GM23248 (cell line): ENCODE measurements at places on chromosomes 12 and 14.

DNA sequence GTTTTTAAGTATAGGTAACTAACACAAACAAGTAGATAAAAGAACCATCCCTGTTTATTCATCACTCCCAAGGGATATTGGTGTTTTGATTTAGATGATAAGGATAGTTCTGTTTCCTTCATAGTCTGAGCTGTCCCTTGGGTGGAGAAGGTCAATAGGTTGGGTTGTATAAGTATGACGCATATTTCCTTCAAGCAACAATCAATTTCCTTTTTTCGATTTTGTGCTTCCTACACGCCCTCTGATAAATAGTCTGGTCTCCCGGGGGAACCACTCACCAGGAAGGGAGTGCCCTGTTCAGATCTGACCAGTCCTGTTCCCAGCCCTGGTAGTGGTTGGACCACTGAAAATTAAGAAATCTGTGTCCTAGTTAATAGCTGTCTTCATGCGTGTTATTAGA lies 378.8 kb upstream of the FAR2 start:
- DNase-seq, result no peak

DNA sequence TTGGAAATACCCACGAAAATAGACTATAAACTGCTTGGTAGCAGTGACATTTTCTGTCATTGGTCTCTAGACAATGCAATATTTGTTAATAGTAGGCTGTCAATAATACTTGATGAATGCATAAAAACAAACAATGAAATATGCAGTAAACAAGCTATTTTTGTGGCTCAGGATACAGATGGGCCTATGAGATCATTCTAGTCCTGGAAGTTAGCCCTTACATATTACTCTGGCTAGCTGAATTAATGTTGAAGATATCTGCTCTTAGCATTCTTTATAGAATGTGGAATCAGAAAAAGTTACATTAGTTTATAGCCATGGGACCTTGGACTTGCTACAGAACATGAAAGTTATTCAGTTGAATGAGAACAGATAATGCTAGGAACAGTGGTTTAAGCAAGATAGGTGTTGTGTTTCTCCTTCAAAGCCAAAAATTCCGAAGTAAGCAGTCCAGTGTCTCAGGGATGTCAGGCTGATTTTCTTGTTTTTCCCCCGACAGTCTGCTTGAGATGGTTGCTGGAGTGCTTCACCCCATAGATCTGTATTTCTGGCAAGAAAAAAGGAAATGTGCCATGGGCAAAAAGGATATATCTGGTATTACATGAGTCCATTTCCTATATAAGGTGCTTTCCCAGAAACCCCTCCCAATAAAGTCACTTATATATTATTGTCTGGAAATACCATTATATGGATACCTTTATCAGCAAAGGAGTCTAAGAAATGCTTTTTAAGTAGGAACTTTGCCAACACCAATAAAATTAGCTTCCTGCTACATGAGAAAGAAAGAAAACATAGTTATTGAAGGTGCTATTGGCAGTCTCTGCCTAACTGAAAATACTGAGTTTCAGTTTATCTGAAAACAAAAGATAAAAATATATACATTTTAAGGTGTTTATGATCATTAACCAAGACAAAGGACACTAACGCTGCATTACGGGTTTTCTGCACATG lies 619.4 kb upstream of the ATP2B1 start:
- DNase-seq, result no peak

GRCh38 chr12:131418121-131418520 lies 292.8 kb upstream of the SFSWAP start:
- peak; percentile 3 for DNase-seq

DNA sequence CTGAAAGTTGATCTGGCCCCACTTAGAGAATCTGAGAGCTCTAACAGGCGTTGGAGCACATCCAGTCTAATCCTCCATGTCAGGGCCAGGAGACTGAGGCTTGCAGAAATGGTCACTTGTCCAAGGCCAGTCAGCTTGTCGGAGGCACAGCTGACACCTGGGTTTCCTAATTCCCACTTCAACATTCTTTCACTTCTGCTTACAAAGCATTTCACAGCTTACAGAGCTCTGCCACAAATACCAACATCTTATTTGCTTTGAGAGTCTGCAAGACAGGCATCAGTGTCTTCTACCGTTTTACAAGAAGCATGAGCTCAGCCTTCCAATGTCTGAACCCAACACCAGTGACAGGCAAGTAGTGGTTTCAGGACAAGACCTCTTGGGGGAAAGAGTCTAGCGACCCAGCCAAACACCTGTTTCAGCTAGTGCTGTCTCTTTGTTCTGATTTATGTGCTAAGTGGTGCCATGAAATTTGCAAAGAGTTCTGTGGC lies 31.8 kb downstream of the ISCA2 start:
- DNase-seq, result no peak

- no peak for DNase-seq
These were observed 103.3 kb downstream of the NCOR2 start for GRCh38 chr12:124464062-124464461.

DNA sequence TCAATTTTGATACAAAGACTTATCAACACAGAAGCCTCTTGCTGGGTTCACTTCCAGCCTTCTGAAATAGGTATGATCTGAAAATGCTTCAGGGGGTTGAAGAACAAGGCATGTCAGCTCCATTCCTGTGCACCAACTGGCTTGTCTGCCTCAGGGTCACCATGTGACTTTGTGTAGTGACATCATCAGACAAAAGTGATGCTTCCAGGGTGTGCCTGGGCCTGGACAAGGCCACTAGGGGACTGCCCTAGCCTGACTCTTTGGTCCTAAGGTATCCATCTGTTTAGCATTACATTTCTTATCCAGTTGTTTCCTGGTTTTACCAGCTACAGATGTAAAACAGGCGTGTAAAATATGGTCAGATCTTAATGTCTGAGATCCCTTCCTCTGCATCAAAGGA lies 155.6 kb downstream of the CAND1 start:
- DNase-seq, result no peak

DNA sequence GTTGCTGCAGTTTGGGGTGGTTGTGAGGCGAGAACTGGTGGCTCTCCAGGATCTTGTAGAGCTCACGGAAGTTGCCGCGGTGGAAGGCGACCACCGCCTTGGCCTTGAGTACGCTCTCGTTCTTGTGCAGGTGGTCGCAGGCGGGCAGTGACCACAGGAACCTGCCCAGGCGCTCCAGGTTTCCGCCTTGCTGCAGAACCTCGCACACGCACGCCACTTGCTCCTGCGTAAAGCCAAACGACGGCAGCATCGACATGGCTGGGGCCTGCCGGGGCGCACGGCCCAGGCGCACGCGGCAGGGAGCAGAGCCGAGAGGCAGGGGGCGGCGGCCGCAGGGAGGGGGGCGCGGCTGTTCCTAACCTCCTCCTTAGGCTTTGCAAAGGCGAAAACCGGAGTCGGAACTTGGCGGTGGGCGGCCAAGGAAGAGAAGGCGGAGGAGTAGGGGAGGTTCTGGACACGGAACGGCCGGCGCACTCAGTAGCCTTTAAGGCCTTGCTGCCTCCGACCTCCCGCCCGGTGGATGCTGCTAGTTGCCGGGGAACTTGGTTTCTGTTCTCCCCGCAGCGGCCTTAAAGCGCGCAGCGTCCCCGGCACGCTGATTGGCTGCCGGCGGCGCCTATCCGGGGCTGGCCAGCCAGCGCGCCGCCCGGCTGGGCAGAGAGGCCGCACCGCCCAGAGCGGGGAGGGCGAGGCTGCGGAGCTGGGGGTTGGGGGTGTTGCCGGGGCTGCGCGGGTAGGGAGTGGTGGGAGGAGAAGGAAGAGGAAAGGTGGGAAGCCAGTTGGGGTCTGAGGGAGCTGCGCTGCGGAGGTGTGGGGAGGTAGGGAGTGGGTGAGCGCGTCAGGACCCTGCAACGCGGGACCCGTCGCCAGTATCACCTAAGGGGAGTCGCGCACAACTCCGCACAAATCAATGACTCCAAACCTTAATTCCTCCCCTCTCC lies at the start of gene SIX1:
TSS of gene SIX1 (minus strand) at position 544 of the 941 bp plus-strand sequence. CDS start at position 256, 288 bp downstream.
- DNase-seq, result peak; percentile 97

DNA sequence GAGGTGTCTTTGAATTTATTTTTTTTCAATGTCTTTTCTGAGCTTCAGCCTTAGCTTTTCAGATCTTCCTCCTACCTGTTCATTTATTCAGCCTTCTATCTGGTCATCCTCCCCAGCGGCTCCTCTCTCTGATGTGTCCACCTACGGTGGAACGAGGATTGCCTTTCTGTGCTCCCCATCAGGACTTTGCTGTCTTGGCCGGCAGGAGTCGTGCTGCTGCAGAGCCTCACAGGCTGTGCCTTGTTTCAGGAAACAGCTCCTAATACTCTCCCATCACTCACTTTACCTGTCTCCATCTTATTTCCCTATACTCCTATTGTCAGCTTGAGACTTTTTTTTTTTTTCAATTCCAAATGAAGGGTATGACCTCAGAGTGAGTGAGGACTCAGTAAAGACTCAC lies 76.9 kb downstream of the KICS2 start:
- no peak for DNase-seq

GRCh38 chr12:96422192-96422591 lies 22.0 kb upstream of the CDK17 start:
- DNase-seq, result peak; percentile 82

GRCh38 chr12:88752183-88752582 lies 171.9 kb upstream of the KITLG start:
- no peak for DNase-seq

DNA sequence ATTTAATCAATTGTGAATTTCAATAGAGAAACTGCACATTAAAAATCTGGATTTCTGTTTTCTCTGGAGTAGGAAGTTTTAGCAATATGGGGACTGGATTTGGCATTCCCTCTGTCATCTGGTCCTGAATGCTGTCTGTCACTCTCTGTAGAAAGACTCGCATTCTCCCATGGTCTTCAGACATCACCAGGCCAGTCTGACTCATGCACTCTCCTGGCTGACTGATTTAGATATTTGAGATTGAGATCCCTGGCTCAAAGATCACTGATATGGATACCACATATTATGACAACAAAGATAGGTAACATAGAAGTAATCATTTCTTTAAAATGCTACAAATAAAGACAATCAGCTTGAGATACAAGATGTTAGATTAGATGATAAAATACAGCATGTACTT lies 524.5 kb downstream of the GALC start:
- no peak for DNase-seq

DNA sequence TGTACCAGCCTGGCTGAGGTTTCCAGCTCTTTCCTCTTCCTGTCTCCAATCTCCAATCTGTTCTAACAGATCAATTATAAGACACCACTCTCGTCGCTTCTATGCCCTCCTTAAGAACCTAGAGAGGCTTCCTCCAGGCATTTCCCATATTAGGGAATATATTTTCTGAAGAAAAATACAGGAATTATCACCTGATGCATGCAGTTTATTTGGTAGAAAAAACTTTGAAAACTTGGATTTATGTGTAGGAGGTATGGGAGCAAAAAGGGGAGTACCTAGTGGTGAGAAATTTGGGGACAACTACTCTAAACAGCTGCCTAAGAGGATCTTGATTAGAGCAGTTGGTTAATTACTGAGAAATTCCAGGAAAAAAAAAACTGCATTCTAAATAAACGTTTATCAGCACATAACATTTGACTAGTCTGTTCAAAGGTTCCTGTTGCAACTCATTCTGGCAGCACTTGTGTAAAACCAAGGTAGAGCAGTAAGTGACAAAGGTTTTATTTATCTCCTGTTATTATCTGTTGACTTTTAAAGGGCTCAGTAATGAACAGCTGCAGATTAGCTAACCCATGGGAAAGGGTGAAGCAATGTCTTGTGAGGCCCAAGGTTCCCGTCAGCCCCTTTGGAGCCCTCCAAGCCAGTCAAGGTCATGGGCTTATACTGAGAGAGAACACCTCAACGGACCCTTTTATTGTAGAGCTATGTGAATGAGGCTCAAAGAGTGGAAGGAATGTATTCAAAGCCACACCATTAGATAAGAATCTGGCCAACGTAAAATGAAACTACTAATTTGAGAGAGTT lies 36.4 kb upstream of the NR1H4 start:
- no peak for DNase-seq
